CD4-positive, alpha-beta T cell treated with Interleukin-1 beta for 1 hour (primary cell): ENCODE measurements at places on chromosomes 6 and 20.

- no peak for DNase-seq
Measured at GRCh38 chr6:106033806-106034205, 52.3 kb upstream of the PRDM1 start.

GRCh38 chr20:14036567-14036966 is 41.3 kb downstream of the MACROD2 start:
- DNase-seq: no peak

DNA sequence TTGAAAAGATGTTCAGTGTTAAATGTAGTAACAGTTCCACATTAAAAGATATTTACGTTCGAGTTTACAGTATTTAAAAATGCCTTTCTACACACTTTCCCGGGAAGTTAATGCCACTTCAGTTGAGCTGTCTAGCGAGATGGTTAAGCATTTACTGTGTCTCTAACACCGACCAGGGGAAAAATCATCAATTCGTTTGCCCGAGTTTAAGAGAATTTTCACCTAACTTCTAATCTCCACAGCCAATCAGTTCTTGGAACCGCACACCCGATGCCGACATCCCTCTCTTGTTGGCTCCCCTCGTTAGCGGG is 58.2 kb downstream of the FAM217A start:
- DNase-seq: no peak

- no peak for DNase-seq
Measured at GRCh38 chr6:145544514-145544913, 190.8 kb downstream of the EPM2A start.

GRCh38 chr20:32743237-32744112 is at the start of gene COMMD7:
Gene COMMD7, minus strand, starts transcription at chr20:32743467. Its CDS starts 76 bp downstream, at chr20:32743391.
- peak; percentile 75 for DNase-seq

DNA sequence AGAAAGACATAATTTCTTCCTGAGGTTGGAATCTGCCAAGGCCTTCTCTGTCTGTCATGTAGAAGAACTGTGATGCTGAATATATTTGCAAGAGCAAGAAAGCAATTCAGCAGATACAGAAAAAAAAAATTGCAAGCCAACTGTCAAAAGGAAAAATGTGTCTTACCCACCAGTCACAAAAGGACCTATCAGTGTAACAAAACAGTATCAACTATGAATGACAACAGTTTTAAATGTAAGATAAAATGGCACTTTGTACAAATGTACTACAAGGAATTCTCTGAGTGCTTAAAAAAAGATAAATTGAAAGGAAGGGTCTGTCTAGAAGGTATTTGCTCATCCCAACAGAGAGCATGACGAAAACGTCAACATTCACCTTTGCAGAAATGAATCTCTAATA is 185.3 kb upstream of the TFAP2D start:
- no peak for DNase-seq

DNA sequence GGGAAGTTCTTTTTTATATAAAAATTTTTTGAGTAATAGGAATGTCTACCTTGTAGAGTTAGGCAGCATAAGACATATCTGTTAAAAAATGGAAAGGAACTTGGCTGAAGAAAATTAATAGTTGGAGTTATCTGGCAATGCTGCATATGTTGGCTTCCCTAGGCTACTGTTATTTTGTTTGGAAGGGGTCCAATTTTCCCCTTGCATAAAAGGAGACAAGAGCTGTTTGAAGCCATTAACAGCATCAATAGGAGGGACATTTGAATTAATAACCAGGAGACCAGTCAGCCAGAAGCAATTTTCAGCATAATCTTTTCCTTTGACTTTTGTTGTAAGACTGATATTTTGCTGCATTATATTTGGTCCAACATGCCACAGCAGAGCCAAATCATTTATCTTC is 80.9 kb upstream of the TAB2 start:
- no peak for DNase-seq

DNA sequence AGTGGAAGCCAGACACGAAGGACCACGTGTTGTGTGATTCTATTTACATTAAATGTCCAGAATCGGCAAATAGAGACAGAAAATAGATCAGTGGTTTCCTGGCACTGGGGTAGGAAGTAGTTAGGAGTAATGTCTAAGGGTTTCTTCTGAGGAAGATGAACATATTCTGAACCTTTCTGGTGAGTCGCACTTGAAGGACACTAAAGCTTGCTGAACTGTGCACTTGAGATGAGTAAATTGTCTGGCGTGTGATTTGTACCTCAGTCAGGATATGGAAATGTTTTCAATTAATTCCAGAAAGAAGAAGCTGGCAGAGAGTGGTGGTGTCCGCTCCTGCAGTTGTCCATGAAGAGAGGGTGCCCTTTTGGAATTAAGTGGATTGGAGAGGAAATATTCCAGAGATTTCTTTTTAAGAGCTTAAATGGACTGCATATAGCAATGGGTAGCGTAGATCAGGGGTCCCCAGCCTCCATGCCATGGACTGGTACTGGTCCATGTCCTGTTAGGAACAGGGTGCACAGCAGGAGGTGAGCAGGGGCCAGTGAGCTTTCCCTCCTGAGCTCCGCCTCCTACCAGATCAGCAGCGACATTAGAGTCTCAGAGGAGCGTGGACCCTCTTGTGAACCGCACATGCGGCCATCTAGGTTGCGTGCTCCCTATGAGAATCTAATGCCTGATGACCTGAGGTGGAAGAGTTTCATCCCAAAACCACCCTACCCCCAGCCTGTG is 12.4 kb upstream of the KIF25 start:
- DNase-seq: no peak

DNA sequence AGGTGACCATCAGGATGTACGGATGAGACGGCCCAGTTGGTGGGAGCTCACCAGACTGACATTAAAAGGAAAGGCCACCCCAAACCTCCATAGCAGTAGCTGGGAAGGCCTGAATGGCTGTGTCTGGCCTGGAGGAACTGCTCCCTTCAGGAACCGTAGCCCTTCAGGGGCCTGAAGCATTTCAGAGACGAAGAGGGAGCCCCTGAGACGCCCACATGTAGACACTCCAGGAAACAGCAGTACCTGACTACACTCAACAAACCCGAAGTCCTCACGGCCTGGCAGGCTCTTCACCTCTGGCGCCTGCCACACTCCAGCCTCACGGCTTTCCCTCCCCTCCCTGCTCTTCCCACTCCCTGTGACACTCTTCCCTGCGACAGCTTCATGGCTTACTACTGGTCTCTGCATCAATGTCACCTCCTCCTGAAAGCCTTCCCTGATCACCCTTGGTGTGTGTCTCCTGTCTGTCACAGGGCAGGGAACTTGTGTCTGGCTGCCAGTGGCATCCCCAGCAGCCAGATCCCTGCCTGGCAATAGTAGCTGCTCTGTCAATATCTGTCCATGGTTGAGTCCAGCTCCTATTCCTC is 14.6 kb upstream of the STX16 start:
- DNase-seq: no peak

GRCh38 chr20:57433657-57434389 is 42.6 kb downstream of the RBM38 start:
- DNase-seq: peak; percentile 42

GRCh38 chr6:112690497-112691202 is 343.5 kb downstream of the RFPL4B start:
- DNase-seq: no peak

DNA sequence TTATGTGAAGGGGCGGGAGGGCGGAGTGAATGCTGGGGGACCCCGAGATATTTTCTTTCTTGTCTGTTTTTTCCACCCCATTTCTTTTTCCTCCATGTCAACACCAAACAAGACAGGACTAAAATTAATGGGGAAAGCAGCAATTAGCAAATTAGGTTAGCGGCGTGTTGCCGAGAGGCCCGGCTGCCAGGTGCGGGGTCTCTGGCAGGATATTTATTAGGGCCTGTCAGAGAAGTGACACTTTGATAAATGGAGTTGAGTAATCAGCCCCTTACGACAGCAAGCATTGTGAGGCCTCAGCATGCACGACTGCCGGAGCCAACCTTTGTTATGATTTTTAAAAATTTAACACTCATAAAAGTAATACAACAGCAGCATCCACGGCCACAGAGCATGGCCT is 193.8 kb downstream of the DHX35 start:
- no peak for DNase-seq

- DNase-seq: no peak
Measured at GRCh38 chr20:57500962-57501361, 24.0 kb downstream of the CTCFL start.

DNA sequence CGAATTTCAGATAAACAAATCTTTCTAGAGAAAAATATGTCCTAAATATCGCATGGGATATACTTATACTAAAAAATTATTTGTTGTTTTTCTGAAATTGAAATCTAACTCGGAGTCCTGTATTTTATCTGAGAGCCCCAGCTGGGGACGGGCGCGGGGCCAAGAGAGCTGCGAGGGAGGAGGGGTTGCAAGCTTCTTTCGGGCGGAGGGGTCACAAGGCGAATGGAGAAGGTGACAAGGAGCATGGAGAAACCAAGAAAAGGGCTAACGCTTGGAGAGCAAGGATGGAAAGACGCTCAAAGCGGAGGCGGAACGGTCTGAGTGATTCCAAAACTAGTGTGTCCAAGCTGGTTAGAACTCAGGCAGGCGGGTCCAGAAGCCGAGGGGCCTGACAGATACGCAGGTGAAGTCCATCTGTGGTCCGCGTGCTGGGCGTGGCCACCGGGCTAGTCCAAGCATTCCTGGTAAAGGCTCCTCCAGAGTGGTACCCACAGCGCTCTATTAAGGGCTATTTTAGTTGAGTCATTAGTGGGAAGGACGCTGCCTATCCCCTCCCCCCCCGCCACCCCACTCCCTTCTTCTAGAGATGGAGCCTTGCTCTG is 41.5 kb upstream of the ZNFX1 start:
- no peak for DNase-seq

- DNase-seq: no peak
Measured at GRCh38 chr6:156767603-156768467, 9.3 kb upstream of the ARID1B start.

DNA sequence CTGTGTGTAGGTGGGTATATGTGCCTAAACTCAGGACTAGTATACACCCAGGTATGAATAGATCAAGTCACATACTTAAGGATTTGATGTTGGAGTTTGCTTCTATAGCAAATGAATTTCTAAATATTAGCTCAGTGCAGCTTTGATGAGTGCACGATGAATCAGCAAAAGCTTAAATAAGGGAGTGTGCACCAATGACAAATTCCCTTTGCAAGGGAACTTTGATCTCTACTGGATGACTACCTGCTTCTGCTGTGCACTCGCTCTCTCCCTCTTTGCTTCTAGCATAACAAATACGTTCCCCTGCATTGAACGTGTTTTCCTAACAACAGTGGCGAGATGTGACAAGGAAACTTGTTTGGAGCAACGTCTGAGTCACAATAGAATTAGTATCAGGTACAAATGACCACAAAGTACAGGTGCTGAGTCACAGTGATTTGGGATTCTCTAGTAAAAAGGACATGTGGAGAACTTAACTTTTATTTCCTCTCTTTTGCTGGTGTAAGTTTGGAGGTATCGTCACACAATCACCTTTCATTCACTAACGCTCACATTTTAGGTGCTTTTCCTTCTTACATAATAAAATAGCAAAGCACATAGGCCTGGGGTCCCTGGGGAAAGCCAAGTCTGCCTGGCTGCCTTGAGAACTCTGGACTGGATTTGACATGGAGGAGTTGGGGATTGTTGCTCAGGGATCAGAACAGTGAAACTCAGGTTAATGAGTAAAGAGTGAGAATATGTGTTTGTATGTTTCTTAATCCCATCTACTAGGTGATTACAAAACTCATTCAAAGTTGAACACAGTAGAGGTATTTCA is 49.7 kb downstream of the KLHL31 start:
- DNase-seq: no peak

DNA sequence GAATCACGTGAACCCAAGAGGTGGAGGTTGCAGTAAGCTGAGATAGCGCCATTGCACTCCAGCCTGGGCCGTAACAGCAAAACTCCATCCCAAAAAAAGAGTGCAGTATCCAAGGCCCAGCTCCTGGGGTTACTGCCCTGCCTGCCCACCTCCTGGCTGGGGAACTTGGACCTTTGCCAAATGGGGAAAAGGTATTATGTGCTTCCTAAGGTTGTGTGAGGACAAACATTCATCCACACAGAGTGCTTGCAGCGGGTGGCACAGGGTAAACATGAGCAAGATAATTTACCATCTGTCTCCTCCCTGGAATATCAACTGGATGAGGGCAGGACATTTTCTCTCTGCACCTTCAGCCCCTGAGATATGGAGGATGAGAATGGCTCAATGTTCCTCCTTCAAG is 94.9 kb upstream of the POPDC3 start:
- no peak for DNase-seq

DNA sequence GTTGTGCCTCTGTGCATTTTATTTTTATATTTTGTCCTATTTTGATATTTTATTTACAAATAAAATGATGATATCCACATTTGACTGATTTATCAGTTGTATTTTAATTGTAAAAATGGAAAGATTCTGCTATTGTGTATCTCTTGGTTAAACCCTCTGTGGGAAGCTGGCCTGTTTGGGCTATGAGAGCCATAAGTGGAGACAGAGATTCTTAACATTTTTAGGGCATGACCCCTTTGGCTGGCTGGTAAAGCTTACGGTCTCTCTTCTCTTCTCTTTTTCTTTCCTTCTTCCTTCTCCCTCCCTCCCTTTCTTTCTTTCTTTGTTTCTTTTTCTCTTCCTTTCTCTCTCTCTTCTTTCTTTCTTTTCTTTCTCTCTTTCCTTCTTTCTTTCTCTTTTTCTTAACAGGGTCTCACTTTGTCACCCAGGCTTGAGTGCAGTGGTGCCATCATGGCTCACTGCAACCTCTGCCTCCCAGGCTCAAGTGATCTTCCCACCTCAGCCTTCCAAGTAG is 172.3 kb upstream of the CDYL start:
- no peak for DNase-seq

GRCh38 chr6:158033751-158034702 is 52.4 kb downstream of the SYNJ2 start:
- no peak for DNase-seq

- no peak for DNase-seq
Measured at GRCh38 chr6:127282184-127282583, 15.5 kb downstream of the RNF146 start.

GRCh38 chr6:127969701-127970100 is 68.8 kb upstream of the THEMIS start:
- no peak for DNase-seq

DNA sequence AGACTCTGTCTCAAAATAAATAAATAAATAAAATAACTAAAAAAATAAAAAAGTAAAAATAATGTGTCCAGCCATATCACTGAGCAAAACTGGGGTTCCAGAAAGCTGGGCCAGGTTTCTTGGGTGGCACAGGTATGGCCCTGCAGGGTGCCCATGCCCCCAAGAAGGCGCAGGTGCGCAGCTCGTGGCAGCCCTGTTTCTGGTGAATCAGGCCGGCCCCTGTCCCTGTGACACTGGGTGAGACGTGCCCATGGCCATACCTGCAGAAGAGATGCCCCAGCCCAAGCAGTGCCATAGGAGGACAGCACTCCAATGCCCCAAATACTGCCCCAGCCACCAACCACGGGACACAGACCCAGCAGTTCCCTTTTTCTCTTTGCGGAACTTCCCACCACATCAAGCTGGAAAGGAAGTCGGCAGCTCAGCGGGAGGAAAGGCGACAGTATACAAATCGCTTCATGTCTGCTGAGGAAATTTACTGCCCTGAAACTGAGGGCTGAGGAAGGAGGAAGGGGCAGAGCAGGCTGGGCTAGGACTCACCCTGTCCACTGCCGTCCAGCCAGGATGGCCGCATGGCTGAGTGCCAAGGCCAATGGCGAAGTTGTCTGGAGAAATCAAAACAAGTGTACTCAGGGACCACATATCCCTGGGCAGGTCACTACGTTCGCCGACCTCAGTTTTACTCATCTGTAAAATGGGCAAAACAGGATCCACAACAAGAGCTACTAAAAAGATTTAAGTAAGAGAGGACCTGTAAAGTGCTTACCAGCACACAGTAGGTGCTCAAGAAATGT is 55.4 kb downstream of the PREX1 start:
- DNase-seq: peak; percentile 29
